ENCODE measurements at places on chromosomes 3 and 15.
A peak's percentile ranks its signal among the peaks of the same experiment; 100 is the strongest.

GRCh38 chr15:56598991-56599390, 134.1 kb upstream of the MNS1 start:
- DNase-seq, result no peak

DNA sequence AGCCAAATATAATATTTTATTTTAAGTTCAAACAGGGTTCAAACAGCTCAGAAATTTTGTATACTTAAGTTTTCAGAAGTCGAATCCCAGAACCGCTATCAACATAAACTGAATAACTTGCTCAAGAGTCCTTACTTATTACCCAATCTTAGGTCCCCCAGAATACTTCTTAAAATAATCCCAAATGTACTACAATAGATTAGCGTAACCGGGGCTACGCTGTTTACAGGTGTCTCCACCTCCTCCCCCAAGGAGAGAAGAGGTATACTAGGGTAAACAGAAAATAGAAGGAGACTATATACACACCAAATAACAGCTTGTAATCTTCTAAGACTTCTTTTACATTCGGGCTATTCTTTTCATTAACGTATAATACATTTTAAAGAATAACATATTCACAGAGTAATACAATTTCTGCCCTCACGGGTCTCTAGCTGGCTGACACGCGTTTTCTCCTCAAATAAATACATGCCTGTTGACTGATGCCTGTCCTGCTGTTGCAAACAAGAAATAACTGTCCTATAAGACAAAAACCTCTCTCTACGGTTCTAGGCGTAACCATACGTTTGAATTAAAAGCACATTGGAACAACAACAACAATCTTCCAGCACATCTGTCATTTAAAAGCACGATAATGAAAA, 1.3 kb downstream of the DENND4A start:
- DNase-seq, result no peak

DNA sequence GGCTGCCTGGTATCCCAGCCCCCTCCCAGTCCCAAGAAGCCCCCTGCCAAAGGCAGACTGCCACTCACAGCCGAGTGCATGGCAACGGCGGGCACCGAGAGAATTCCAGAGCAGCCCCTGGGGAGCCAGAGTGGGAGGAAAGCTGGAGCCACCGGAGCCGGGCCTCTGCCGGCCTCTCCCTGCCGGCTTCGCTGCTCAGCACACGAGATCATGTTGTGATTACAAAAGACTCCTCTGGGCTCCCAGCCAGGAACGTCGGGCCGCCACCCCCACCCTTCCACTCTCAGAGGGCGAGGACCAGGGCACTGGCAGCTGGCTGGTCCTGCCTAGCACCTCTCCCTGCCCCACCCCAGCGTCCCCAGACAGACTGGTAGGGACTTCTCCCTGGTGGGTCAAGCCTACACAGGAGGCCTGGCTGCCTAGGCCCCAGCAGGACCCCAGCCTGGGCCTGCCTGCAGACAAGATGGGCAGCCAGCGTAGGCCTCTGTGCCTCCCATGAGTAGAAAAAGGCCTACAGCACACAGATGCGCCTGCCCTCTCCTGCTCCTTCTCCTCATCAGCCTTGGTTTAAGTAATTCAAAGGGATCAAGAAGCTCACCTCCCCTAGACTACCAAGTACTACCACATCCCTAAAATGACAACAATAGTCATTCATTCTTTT, at the start of gene CCDC9B:
CCDC9B (minus strand) TSS at position 200 of the 661 bp plus-strand sequence; CDS start at position 80, 120 bp downstream.
- no peak for DNase-seq

DNA sequence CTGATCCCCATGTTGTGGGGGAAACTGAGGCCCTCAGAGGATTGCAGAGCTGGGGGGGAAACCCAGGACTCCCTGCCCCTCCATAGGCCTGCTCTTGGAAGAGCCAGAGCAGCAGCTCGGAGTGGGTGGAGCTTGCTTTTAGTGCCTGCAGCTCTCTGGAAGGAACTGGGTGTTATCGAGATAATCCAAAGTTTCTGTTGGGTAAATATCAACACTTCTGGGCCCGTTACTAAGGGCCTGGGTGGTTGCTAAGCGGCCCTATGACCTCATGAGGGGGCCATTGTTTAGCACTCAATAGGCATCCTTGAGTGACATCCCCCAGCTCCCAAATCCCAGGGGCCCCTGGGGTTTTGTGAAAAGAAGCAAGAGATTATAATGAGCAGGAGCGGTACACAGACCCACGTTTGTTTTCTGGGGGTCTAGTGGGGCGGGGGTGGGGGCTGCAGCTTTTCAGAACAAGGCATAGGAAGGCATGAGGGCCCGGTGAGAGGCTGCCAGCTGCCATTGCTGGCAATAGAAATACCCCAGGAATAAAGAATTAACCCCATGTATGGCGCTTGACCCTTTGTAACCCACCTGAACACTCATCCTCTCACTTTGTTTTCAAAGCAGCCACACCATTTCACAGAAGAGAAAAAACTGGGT, 48.3 kb upstream of the ATP2B2 start:
- DNase-seq, result no peak

GRCh38 chr3:24344784-24345439, 149.7 kb downstream of the THRB start:
- DNase-seq, result no peak

GRCh38 chr3:70857916-70858315, 545.5 kb upstream of the MDFIC2 start:
- DNase-seq, result no peak

GRCh38 chr3:87136066-87136596, 91.0 kb upstream of the CHMP2B start:
- no peak for DNase-seq

DNA sequence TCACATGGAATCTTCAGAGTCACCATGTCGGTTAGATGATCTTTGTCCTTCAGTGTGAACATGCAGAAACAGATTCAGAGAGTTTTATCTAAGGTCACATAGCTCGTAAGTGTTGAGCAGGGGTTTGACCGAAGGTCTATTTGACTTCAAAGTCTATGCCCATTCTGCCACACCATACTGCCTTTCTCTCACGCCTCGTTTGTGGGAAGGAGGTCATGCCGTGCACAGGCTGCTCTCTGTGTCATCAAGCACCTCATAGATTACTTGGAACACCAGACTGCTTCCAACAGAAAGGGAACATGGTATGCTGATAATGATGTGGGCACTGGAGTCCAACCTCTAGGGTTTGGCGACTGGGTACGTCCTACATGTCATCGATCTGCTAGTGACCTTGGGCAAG, 128.8 kb downstream of the SV2B start:
- DNase-seq, result no peak

DNA sequence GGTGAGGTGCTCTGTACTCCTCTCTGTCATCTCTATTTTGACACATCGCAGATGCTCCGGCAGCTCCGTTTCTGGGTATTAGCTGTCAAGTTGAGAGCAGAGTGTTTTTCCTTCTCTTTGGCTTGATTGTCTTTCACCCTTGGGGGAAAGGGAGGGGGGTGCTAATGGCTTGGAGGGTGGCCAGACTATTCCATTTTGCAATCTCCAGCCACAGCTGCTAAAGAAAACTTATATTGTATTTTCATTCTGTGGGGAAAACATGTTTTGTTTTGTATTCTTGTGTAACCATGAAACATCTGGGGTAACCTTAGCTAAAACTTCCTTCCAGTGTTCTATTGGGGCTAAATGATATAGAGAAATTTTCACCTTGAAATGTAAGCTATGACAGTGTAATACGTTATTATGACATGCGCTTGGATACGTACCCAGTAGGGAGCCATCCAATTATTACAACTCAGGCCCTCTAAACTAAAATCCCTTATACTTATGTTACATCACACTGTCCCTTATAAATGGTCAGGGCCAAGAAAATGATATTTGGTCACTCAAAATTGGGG, 14.0 kb upstream of the LARP6 start:
- no peak for DNase-seq

DNA sequence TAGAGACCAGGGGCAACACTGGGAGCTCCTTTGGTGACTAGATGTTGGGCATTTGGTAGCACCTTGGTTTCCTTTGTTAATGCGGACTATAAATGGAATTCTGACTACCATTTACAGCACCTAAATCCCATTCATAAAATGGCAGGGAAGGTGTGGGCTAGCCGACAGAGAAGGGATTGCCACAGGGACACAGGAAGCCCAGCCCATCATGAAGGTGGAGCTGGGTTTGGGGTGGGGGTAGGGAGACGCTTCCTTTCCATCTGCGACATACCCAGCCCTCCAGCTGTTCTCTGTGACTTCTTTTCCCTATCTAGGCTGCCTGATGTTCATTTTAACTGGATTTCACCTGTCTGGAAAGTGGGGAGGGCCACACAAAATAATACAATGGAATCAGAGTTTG, 21.0 kb downstream of the ABHD2 start:
- DNase-seq, result no peak

GRCh38 chr3:114899186-114899931, 247.7 kb downstream of the ZBTB20 start:
- no peak for DNase-seq

DNA sequence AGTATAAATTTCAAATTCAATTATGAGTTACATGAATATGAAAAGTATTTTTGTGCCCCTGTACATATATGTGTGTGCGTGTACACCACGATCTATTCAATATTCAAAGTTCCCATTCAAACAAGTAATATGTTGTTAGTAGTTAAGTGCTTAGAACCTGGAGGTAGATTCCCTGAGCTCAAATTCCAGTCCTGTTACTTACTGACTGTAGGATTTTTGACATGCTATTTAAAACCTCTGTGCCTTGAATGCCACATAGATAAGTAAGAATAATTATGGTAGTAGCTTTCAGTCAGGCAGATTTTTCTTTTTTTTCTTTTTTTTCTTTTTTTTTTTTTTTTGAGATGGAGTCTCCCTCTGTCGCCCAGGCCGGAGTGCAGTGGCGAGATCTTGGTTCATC, 53.3 kb upstream of the CMSS1 start:
- no peak for DNase-seq

GRCh38 chr15:59292442-59293151, 80.1 kb downstream of the MYO1E start:
- DNase-seq, result no peak

- no peak for DNase-seq
Observed at GRCh38 chr15:79849789-79850188, 47.0 kb downstream of the MTHFS start.

GRCh38 chr15:40339621-40339945, 1.2 kb downstream of the CCDC9B start:
- no peak for DNase-seq

DNA sequence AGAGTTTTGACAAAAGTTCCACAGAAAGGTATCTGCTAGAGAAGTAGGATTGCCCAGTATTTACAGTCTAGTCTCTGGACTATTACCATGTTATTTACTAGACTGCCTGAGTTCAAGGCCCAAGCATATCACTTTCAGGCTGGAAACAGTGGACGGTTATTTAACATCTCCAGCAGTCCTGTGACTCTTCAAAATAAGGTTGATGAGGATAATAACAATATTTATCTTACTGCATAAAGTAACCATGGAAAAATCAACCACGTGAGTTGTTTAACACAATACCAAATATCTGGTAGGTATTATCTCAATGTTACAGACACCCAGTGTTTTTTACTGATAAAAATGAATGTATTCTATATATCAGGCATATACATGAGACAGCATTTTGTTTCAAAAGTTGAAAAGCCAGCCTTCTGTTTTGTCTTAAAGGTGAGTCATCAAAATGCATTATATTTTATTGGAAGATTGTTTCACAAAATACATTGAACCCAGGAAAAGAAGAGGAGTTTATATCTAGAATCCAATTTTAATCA, 535.8 kb downstream of the TBL1XR1 start:
- no peak for DNase-seq

GRCh38 chr3:141940194-141940776, 63.8 kb downstream of the ATP1B3 start:
- DNase-seq, result peak; percentile 42

DNA sequence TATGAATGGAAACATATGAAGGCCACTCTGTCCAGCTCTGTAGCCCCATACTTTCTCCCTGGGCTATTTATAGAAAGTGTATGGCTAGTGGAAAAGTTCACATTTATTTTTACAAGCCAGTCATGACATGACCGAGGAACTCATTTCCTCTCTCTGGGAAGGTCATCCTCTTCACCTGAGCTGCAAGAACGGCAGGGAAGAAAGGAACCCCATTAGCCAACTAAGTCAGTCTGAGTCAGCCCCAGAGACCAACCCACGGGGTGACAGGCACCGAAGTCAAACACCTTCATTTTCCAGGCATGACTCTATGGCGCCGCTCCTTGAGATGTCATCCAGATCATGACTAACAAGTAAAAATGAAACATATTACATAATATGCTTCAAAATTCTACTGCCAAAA, 4.8 kb downstream of the PAQR9 start:
- peak; percentile 17 for DNase-seq

- peak; percentile 38 for DNase-seq
Observed at GRCh38 chr15:85837011-85837433, 42.3 kb upstream of the KLHL25 start.

GRCh38 chr3:46860017-46860809, 3.0 kb downstream of the MYL3 start:
- no peak for DNase-seq

DNA sequence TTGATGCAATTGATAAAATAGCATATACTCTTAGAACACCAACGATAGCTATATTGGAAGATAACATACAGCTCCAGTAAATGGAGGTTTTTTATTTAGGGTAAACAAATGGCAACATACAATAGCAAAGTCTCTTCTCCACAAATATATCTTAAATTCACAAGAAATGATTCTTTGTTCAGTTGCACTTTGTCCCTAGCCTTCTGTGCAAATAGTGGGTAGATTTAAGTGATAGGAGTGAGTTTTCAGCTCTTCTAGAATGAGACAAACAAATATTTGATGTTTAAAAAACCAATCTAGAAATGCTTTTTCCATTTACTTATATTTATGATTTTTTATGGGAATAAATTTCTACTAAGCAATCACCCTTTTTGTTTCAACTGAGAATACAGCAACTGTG, 253.8 kb downstream of the NEK10 start:
- DNase-seq, result no peak

DNA sequence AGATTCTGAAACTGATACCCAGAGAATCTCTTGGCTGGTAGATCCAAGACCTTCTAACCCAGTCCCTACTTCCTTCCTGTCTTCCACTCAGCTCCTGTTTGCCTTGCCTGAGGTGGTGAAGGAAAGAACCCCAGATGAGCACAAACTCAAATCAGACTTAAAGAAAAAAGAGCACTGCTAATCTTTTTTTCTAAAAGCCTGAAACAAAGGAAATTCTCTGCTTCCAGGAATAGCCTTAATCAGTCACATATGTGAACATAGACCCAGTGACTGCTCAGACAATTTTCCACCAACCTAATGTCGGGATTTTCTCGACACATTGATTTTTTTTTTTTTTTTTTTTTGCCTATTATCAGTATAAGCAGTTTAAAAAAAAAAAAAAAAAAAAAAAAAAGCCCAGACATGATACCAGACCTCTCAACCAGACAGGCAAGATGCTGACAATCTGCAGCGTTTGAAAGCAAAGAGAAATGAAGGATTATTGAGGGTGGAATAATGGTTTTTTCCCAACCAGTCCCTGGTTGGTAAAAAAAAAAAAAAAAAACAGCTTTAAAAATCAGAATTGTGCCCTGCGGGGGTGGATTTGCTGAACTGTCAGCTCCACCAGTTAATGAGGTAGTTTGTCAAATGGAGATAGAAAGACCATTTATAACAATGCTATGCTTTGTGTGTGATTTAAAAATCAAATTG, 256.8 kb upstream of the RARB start:
- no peak for DNase-seq

- DNase-seq, result no peak
Observed at GRCh38 chr15:50113187-50113505, 5.9 kb downstream of the ATP8B4 start.
